ENCODE measurements at places on chromosomes 1 and 21.

DNA sequence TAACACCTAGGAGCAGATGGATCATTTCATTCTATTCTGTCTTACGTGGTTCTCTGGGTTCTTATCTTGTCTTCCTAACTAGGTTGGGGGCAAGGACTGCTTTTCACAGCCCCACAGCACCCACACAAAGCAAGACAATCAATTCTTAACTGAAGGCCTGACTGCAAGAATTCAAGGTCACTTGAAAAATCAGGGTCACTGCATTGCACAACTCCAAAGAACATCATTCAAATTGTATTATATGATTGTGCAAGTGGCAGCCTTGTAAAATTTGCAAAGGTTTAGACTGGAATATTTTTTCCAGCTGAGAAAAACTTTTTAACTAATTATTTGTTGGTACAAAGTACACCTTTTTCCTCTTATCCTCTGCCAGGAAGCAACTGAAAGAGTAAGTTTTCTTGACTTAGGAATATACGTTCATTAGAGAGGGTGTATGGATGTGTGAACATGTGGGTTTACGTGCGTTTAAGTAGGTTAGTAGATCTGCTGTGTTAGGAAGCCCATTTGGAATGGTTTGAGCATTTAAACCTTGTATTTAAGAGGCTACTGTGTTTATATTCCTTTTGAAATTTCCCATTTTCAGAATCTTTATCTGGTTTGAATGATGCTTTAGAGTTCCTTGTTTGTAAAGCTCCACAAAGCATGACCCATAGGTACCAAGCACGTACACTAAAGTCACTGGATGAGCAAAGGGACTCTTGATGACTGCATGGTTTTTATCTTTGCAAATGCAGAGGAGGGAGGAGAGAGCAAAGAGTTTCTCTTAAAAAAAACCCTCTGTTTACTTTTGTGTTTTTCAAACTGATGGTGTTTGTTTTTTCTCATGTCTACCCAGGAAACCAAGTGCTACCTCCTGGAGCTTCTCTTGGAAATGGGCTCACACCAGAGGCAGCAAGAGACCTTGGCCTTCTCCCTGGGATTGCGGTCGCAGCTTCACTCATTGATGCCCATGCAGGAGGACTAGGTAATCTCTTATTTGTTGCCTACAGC lies 214.9 kb downstream of the FGGY start:
- DNase-seq = no peak

DNA sequence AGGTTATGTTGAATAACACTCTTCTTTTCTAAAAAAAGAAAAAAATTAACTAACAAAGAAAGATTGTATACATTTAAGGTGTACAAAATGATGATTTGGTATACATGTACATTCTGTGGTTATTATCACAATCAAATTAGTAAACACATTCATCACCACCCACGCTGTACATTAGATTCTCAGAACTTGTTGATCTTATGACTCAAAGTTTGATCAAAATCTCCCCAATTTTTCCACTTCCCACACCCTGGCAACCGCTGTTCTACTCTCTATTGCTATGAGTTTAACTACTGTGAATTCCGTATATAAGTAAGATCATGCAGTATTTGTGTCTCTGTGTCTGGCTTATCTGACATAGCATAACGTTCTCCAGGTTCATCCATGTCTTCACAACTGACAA lies 469.5 kb upstream of the CHRM3 start:
- DNase-seq = no peak

GRCh38 chr1:217011097-217011496 lies 287.9 kb upstream of the ESRRG start:
- DNase-seq = no peak

DNA sequence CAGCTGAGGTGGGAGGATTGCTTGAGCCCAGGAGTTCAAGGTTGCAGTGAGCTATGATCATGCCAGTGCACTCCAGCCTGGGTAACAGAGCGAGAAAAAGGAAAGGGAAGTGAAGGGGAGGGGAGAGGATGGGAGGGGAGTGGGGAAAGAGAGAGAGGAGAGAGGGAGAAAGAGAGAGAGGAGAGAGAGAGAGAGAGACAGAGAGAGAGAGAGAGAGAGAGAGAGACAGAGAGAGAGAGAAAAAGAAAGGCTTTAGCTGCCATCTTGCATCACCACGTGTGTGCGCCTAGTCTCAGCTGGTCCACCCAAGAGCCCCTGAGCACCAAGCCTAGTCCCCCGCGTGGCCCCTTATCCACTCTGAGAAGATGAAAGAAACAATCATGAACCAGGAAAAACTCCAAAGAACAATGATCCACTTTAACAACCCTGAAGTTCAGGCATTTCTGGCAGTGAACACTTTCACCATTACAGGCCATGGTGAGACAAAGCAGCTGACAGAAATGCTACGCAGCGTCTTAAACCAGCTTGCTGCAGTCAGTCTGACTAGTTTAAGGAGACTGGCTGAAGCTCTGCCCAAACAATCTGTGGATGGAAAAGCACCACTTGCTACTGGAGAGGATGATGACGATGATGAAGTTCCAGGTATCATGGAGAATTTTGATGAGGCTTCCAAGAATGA lies 115.5 kb upstream of the CDC42BPA start:
- no peak for DNase-seq

GRCh38 chr1:81664341-81664740 lies 136.4 kb upstream of the ADGRL2 start:
- no peak for DNase-seq

DNA sequence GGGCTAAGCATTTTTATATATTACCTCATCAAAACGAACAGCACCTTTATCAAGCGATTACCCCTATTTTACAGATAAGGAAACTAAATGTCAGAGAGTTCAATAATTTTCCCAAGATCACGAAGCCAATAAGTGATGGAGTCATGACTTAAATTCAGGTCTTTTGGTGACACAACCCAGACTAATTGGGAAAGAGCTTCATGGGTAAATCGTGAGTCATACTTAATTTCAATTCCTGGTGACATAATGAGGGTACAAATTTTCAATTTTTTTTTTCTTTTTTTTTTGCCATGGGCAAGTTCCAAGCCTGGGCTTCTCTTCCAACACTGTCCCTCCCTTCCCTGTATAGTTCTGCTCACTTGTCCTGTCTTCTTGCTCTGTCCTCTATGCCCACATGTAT lies 30.1 kb upstream of the IL10 start:
- DNase-seq = no peak

DNA sequence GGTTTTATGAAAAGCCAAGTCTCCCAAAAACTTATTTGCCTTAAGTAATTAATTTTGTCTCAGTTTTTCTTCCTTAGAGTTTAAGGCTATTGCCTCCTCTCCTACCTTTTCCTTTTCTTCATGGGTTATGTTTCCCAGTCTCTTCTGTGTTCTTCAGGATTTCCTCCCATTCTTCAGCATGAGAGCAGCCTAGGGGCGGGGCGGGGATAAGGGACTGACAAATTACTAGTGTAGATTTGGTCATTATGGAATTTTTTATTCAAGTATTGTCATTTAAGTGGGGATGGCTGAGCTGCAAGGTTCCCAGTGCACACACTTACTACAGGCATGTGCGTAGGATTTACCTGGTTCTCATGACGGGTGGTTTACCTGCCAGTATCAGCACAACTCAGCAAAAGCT lies 35.2 kb upstream of the PIGV start:
- DNase-seq = no peak

DNA sequence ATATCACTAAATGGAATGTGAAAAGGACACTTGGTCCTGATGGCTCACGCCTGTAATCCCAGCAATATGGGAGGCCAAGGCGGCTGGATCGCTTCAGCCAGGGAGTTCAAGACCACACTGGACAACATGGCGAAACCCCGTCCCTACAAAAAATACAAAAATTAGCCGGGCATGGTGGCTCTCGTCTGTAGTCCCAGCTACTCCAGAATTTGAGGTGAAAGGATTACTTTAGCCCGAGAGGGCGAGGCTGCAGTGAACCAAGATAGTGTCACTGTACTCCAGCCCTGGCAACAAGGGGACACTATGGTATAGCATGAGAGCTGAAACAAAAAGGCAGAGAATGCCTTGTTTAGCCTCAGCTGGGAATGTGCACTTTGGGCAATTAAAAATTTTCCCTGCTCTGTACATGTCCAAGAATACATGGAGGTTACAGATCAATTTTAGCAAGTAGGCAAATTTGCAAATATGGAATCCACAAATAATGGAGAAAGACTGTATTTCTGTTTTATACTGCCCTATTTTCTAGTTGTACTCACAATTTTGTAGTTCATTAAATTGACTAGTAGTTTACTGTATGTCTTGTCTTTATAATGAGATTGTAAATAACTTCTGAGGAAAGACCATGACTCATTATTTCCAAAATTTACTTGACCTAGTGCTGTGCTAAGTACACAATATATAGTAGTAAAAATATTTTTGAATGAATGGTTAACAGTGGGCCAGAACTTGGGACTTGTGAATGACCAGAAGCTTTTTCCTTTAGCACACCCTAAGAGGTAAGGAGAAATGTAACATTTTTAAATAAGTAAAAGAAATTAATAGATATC lies 2.0 kb upstream of the ANGEL2 start:
- no peak for DNase-seq
